Stimulated activated CD8-positive, alpha-beta memory T cell treated with anti-CD3 and anti-CD28 coated beads, Interleukin-2, amount 100 ng/mL, for 1 hour (primary cell): ENCODE measurements at places on chromosomes 11 and 22.
A peak's percentile ranks its signal among the peaks of the same experiment; 100 is the strongest.

- peak; percentile 58 for DNase-seq
These were observed 950 bp downstream of the FERMT3 start for GRCh38 chr11:64207256-64208085.

- no peak for DNase-seq
These were observed 84.6 kb downstream of the DBX1 start for GRCh38 chr11:20075627-20076026.

- no peak for DNase-seq
These were observed 31.7 kb downstream of the IMMP1L start for GRCh38 chr11:31477528-31478222.

GRCh38 chr22:20786536-20786979, 12.6 kb downstream of the SERPIND1 start:
- DNase-seq: no peak

DNA sequence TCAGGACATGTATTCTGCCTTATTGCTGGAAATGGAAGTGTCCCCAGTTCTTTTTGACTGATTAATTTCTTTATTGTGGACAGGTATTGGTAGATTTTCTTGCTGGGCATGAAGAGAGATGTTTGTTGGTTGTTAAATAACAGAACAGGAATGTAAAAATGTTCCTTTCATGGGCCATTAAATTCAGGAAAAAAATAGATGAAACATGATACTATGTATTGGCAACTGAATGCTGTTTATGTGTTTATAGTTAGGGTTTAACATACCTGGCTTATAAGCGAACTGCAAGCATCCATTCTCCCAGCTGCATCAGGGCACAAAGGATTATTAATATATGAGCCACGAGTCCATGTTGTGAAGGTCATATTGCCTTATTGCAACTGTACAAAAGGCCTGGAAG, 368.5 kb downstream of the NELL1 start:
- no peak for DNase-seq

DNA sequence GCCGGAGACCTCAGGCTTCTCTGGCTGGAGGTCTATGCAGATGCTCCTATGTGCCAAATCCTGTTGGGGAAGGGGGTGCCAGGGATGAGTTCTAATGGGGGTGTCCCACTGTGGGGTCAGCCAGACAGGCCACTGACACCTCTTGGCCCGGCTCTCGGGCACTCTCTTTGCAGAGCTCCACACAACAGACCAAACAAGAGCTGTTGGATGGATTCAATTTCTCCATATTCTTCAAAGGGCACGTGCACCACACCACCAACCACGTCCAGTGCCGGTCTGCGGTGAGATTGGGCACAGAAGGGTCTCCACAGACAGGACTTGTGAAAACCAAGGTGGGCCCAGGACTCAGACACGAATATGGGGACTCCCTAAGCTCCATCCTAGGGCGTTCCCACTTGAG, 2.2 kb upstream of the RGL4 start:
- no peak for DNase-seq

GRCh38 chr22:49647627-49648026, 180.0 kb downstream of the BRD1 start:
- DNase-seq: no peak

DNA sequence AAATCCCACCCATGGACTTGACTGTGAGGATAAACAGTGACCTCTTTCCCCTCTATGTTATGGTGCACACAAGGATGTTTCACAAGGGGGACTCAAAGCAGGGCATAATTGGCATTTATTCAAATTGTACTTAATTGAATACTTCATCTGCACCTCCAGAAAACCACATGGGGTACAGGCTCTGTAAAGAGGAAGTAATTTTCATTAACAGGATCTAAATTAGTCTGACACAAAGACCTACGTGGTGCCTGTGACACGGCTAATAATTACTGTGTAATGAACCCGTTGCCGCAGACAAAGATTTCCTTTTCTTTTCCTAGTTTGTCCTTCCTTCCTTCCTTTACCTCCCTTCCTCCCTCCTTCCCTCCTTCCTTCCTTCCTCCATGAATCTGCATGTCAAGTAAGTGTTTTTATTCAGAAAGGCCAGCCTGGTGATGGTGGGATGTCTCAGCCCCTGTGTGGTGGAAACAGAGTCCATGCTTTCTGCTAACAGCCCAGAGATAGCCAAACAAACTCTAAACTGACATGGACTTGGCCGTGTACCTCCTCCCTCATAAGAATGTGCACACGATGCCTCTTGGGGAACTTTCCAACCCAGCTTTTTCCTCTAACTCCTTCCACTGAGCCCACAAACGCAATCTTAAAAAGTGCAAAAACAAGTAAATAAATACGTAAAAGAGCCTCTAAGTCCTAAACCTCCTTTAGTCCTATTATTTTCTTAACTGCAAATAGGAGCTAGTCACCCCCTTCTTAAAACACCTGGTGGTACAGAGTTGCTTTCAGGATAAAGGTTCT, 118.8 kb downstream of the INSC start:
- DNase-seq: no peak

- DNase-seq: no peak
These were observed 174.7 kb downstream of the RRAS2 start for GRCh38 chr11:14184028-14184940.

GRCh38 chr22:32717337-32718240, 83.9 kb upstream of the TIMP3 start:
- DNase-seq: no peak

DNA sequence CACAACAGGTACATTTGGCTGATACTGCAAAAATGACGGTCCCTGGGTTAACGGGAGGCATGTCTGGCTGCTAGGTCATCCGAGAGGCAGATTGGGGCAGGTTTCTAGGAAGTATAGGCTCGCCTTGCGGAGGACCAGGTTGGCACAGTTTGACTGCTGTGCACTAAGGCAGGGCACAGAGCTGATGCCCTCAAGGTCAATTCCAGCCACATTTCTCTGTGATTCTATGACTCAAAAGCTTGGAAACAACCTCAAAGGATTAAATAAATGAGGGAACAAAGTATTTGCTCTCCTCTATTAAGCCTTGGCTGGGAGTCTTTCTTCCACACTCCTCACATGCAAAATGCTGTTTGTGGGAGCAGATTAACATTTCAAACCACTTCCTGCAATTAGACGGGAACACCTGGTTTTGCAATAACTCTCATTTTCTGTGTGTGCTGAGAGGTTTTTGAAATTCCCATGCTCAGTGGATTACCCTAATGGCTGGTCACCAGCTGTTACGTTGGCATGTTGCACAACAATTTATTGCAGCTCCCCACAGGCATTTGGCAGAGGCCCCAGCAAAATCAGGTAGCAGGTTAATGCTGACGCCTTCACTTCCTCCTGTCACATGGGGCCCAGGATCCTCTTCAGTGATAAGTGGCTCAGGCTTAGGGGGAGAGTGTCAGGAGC, 61.0 kb upstream of the PLET1 start:
- no peak for DNase-seq

DNA sequence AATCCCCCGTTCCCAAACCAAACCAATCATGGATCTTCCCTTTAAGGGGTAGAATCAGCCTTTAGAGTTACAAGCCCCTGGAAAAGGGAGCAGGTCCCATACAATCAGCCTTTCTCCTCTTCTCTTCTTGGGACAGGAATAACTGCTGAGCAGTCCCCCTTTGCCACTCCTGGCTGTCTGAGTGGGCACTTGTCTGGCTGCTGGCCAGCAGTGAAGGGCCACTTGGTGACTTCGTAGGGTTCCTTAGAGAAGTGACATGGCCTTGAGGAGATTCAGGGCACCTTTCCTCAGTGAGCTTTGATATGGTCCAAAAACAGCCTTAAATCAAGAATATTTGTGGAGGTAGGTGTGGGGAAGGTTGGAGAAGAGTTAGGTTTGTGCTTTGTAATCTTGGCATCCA, 53.5 kb upstream of the HORMAD2 start:
- no peak for DNase-seq

GRCh38 chr11:62489204-62489603, 57.4 kb downstream of the AHNAK start:
- DNase-seq: no peak

- no peak for DNase-seq
These were observed 19.6 kb downstream of the NAT10 start for GRCh38 chr11:34124885-34125668.

GRCh38 chr22:44221710-44222475, 41.2 kb downstream of the PARVG start:
- no peak for DNase-seq

- no peak for DNase-seq
These were observed 51.2 kb downstream of the CSTF3 start for GRCh38 chr11:33110083-33110482.

GRCh38 chr11:111843661-111844060, 27.7 kb downstream of the ALG9 start:
- no peak for DNase-seq

DNA sequence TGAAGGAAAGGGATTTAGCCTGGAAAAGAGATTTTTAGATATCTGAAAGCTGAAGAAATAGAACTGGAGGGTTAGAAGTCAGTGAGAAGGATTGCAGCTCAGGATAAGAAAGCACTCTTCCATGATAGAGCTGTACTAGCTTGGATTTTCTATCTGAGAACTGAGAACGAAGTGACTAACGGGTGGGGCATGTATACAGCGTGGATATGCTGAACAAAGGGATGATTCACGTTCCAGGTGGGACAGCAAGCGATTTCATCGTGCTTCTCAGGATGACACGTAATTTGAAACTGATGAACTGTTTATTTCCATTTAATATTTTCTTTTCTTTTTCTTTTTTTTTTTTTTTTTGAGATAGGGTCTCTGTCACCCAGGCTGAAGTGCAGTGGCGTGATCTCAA, 53.0 kb downstream of the GRAMD1B start:
- no peak for DNase-seq

- DNase-seq: no peak
These were observed 1.9 kb upstream of the BUD13 start for GRCh38 chr11:116774661-116775060.

GRCh38 chr11:40188848-40189247, 1270.6 kb downstream of the LRRC4C start:
- no peak for DNase-seq

DNA sequence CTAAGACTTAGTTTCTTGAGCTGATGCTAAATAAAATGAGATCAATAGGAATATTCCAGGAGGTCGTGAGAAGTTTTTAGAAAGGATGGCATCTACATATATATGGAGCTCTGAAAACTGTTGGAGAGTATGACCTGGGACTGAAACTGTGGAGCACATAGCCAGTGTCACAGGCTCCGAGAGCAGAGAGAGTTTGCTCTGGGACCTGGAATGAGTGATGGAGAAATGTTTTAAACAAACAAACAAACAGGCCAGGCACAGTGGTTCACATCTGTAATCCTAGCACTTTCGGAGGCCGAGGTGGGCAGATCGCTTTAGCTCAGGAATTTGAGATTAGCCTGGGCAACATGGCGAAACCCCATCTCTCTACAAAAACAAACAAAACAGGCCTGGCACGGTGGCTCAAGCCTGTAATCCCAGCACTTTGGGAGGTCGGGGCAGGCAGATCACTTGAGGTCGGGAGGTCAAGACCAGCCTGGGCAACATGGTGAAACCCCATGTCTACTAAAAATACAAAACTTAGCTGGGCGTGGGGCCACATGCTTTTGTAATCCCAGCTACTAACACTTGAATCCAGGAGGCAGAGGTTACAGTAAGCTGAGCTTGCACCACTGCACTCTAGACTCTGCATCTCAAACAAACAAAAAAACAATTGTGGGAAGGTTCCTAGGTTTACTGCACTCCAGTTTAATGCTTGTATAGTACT, 67.1 kb downstream of the SLC35F2 start:
- DNase-seq: no peak
